RPMI8226 (cell line): ENCODE measurements at places on chromosomes 7 and 10.

DNA sequence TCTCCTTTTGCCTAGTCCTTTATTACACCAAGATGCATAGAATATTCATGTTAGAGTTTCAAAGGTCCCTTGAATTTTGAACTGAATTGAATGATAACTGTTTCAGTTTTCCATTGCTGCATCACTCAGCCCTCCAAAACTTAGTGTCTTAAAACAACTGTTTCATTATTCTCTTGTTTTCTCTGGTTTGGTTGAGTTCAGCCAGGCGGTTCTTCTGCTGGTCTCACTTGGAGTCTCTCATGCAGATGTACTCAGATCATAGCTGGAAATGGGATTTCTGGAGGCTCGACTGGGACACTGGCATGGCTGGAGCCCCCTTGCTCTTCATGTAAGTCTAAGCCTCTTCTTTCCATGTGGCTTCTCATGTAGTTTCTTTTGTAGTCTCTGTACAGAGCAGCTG is 107.2 kb upstream of the MKI67 start:
- no peak for DNase-seq

DNA sequence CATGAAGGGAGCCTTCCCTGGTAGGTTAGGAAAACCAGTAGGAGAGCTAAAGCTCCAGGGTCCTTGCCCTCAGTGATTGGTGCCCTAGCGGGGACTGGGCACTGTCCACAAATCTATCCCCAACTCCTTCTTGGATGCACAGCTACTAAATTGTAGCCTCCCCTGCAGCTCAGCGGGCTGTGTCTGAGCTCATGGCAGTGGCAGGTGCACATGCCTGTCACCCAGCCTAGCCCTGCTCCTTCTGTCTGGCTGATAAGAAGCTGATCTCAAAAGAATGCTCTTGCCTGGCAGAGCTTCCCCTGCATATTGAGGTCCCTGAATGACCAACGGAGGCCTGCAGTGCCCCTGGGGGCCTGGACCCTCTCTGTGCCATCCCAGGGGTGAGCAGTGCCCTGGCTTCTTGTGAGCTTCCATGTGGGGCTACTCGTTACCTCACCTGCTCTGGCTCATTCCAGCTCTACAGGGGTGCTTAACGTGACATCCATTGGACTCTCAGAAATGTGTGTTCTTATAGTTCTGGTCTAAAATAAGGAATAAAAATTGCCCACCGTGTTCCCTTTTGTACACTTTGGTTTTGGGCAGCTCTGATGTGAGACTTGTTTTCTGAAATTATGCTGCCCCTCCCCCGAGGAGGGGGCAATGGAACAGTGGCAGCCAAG is 59.8 kb upstream of the ANTXRL start:
- no peak for DNase-seq

- no peak for DNase-seq
Observed at GRCh38 chr10:61589547-61590243, 73.0 kb upstream of the CABCOCO1 start.

DNA sequence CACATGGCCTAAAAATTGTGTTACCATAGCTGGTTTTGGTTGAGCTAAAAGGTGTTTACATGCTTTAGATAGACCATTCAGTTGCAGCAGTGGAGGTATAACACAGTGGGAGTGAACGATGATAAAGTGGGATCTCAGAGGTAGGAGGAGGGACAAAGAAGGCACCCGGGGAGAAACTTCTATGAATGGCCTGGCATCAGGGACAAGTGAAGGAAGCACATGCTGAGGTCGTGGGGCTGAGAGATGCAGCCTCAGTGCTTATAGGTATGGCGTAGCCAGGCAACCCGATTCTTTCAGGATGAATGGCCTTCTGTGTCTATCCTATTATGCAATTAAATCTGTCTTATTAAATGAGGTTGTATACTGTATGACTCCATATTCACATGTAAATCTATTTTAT is 3.9 kb upstream of the CDK6 start:
- no peak for DNase-seq

DNA sequence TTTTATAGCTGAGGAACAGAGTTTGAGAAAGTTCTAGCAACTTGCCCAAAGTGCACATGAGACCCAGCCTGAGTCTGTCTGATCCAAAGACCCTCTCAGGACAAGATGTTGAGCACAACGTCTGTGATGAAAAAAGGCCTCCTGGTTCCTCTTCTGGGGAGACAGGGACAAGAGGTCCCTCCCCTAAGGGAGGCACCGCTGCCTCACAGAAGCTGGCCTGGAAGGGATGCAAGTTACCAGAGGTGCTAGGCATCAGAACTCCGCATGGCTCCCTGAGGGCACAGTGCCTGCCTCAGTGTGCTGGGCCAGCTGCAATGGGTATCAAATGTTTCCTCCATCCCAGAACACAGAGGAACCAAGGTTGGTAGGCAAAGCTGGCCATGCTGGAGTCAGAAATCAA is 302.4 kb downstream of the GRID1 start:
- no peak for DNase-seq

- no peak for DNase-seq
Observed at GRCh38 chr7:153217032-153217431, 457.5 kb downstream of the ACTR3B start.

DNA sequence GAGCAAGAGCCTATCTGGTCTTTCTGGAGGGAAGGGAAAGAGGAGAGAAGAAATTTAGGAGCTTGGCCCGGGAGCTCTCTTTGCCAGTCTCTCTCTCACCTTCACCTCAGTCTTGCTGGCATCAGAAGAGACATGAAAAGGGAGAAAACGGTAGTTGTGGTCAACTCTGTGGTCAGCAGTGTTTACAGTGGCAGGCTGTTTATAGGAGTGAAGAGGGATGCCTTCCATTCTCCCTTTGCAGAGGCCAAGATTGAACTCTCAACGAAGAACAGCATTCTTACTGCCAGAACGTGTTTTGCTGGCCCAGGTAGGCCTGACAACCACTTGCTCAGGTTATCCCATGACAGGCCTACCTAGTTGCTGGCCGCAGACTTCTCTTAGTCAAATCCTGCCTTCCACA is 133.3 kb downstream of the CCDC3 start:
- DNase-seq = peak; percentile 11

DNA sequence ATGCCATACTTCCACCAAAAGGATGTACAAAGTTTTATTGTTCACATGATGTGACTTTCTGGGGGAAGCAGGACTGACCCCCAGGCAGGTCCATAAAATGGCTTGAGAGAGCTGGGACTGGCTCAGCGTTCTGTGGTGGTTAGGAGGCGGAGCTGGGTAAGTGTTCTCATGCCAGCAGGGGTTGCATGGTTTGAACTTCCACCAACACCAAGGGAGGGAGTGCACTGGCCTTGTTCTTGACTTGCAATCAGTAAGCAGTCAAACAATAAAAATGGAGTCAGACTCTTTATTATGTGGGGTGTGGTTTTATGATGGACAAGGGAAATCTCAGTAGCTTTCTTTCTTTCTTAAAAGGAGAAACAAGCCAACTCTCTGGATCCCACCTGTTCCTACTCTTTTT is 95.4 kb upstream of the PRR15 start:
- no peak for DNase-seq

DNA sequence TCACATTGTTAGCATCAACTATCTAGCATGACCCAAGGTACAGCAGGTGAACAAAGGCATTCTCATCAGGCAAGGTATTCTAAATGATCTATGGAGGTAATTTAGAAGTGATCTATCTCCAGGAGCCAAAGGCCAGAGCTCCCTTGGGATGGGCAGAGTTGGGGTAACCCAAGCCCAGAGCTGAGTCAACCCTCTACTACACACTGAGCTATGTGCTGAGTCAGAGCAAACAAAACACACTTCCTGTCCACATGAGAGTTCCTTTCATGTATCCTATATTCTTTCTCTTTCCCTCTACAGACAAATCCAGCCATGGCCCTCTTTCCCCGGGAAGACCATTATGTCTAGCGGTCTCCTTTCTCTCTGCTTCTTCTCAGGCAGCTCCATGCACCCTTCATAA is 68.2 kb upstream of the AGK start:
- DNase-seq = peak; percentile 5

DNA sequence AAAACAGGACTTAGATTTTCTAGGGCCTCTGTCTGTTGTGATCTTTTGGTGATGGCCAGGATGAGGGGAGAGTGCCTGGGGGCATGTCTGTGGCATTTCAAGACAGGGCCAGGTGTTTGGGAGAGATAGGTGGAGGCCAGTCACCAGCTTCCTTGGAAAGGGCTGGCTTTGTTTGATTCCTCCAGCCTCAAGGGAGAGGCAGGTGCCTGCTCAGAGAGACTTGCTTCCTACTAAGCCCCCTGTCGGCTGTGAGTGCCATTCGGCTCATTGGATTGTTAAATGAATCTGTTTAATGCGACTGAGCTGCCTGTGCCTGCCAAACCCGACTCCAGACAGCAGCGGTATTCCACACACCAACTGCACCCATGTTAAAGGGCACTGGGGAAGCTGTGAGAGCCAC is 304.1 kb upstream of the COBL start:
- no peak for DNase-seq

GRCh38 chr10:121803611-121804010 is 124.2 kb downstream of the ATE1 start:
- DNase-seq = no peak

GRCh38 chr7:129670656-129671055 is 59.1 kb downstream of the NRF1 start:
- no peak for DNase-seq

- no peak for DNase-seq
Observed at GRCh38 chr10:36489611-36490228, 635.7 kb upstream of the ANKRD30A start.

DNA sequence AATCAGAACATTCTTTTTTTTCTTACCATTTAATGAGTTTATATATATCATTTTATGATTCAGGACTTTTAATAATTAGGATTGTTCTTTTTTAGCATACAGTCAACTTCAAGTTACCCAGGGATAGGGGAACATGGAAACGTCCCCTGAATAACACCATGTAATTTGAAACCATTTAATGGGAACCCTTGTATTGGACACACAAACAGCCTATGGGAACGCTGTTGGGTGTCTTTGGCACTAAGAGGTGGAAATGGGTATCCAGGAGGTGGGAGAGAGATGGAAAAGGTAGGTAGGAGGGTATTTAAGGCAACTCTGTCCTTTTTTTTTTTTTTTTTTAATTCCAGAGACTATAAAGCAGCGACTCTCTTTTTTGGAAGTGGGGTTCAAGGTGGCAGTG is 2.6 kb downstream of the LUC7L2 start:
- no peak for DNase-seq

DNA sequence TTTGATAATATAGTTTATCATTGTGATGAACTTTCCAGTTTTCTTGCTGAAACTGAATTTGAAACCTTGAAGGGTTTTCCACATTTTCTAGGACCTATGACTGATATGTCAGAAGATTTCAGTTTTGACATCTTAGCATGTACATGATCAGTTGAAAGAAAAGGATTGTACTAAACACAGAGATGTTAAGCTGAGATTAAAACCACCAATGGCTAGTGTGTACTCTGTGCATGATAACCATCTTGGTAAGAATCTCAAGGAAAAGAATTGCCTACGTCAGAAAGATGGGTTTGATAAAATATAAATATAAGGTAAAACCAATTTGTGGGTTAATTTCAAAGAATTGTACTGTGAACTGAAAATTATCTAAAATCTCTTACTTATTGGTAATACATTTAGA is 776.4 kb downstream of the GATA3 start:
- no peak for DNase-seq

DNA sequence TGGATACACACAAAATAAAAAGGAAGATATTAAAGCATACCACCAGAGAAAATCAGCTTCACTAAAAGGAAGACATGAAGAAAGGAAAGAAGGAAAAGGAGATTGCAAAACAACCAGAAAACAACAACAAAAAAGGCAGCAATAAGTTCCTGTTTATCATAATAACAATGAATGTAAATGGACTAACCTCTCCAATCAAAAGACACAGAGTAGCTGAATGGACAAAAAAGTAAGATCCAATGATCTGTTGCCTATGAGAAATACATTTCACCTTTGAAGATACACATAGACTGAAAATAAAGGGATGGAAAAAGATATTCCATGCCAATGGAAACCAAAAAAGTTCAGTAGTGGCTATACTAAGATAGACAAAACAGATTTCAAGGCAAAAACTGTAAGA is 30.3 kb upstream of the FAM171A1 start:
- DNase-seq = no peak

GRCh38 chr10:75233444-75234016 is 2.2 kb downstream of the COMTD1 start:
- DNase-seq = no peak

- no peak for DNase-seq
Observed at GRCh38 chr7:69263550-69263949, 334.7 kb upstream of the AUTS2 start.

- DNase-seq = no peak
Observed at GRCh38 chr7:116653646-116654045, 18.4 kb upstream of the MET start.

DNA sequence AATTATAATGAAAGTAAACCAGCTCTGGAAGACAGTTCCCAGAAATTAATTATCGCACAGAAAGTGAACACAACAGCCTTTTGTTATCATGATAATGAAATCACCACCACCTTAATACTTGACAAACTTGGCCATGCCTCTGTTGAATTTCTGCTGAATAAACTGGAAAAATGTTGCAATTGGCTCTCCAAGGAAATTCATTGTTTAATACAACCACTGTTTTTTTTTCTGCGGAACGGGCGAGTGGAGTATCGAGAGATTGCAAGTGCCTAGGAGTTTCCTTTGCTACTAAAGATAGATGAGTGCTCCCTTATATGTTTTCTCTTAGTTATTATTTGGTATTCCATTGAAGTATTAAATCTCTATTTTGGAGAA is 657.0 kb downstream of the SDK1 start:
- no peak for DNase-seq

DNA sequence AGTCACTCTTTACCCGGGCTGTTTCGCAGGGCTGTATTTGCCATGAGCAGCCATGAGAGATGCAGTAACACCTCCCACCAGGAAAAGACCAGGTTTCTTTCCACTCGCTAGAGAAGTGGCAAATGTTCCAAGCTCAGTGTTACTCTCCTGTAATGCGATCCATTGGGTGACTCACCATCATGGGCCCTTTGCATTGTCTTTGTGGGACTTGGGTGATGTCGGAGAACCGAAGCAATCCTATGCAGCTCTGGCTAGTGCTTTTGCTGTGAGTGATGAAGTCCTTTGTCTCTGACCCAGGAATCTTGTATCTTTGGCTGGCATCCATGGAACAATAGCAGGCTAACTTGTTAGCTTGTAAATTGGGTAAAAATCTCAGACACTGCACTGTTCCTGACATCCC is 40.0 kb downstream of the GHRHR start:
- no peak for DNase-seq

GRCh38 chr10:99375426-99375825 is 46.3 kb downstream of the CNNM1 start:
- no peak for DNase-seq

DNA sequence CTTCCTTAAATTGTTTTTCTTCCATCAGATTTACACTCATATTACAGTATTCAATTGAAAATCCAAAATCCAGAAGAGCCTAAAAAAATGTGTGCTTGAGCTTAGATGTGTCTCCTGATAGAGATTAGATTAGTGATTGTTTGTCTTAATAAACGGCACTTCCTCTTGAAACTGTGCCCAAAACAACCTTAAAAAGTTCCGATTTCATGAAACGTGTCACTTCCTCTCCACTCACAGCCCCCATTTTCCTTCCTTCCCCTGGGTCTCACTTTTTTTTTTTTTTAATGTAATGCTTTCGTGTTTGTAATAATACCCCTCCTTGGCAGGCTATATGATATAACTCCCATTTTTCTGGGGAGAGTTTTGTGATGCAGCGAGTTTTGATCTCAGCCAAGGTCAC is 114.8 kb upstream of the ADO start:
- DNase-seq = no peak
